Fibroblast of skin of scalp (primary cell): ENCODE measurements at places on chromosomes 16 and 17.

DNA sequence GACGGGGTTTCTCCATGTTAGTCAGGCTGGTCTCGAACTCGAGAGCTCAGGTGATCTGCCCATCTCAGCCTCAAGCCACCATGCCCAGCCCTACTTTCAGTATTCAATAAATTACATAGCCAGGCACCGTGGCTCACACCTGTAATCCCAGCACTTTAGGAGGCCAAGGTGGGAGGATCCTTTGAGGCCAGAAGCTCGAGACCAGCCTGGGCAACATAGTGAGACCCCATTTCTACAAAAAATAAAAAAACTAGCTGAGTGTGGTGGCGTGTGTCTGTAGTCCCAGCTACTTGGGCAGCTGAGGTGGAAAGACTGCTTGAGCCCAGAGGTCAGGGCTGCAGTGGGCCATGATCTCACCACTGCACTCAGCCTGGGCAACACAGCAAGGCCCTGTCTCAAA is 8.2 kb downstream of the MIEN1 start:
- DNase-seq = no peak

GRCh38 chr17:65637786-65638185 is 76.3 kb upstream of the AXIN2 start:
- DNase-seq = no peak

DNA sequence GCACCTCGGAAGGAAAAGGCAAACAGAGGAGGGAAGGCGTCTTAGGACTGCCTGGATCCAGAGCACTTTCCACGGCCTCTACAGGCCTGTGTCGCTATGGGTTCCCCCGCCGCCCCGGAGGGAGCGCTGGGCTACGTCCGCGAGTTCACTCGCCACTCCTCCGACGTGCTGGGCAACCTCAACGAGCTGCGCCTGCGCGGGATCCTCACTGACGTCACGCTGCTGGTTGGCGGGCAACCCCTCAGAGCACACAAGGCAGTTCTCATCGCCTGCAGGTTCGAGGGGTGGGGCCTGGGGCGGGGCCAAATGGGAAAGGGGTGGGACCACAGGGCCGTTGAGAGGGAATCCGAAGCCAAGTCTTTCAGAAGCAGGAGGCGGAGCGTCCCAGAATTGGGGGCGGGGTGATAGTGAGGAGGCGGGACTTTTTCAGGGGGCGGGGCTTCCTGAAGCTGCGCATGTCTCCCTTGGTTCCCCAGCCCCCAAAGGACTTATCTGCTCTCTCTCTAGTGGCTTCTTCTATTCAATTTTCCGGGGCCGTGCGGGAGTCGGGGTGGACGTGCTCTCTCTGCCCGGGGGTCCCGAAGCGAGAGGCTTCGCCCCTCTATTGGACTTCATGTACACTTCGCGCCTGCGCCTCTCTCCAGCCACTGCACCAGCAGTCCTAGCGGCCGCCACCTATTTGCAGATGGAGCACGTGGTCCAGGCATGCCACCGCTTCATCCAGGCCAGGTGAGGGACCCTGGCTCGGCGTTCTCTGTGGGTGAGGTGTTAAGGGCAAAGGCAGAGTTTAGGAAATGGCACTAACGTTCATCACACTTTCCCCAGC is 939 bp downstream of the BCL6B start:
- DNase-seq = peak; percentile 83

DNA sequence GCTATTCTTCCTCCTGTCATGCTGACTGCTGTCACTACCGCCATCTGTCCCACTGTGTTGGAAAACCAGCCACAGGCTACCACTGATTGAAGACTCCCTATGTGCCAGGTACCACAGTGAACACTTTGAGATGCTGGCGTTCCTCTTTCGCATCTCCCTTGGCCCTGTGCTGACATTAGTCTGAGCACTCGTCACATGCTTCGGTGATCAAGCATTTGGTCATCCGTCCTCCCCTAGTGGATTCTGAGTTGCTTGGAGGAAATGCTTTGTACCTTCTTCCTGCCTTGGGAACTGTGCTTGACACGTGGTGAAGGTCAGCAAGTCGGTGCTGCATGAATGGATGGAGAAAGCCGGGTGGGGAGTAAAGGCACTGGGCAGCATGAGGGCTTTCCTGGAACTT is 260.1 kb downstream of the SNX29 start:
- no peak for DNase-seq

DNA sequence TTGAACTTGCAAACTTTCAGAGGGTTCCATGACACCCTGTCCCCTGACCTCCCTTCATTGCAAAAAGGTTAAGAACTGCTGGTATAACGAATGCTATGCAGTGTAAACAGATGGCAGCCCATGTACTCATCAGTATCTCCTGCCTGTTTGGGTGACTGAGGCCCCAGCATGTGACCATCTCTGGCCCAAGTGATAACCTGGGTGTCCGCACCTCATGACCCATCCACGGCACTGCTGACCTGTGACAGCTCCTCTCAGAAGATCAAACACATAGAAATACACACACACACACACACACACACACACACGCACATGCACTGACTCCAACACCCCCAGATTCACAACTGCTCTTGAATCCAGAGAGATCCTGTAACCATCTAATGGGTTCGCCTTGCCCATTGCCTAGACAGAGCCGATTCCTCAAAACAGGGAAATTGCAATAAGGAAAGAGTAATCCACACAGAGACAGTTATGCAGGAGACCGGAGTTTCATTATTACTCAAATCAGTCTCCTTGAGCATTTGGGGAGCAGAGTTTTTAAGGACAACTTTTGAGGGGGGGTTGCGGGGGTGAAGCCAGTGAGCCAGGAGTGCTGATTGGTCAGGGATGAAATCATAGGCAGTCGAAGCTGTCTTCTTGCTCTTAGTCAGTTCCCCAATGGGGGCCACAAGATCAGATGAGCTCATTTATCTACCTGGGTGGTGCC is 11.3 kb upstream of the PHOSPHO1 start:
- no peak for DNase-seq

GRCh38 chr16:62644030-62644812 is 608.0 kb upstream of the CDH8 start:
- no peak for DNase-seq

DNA sequence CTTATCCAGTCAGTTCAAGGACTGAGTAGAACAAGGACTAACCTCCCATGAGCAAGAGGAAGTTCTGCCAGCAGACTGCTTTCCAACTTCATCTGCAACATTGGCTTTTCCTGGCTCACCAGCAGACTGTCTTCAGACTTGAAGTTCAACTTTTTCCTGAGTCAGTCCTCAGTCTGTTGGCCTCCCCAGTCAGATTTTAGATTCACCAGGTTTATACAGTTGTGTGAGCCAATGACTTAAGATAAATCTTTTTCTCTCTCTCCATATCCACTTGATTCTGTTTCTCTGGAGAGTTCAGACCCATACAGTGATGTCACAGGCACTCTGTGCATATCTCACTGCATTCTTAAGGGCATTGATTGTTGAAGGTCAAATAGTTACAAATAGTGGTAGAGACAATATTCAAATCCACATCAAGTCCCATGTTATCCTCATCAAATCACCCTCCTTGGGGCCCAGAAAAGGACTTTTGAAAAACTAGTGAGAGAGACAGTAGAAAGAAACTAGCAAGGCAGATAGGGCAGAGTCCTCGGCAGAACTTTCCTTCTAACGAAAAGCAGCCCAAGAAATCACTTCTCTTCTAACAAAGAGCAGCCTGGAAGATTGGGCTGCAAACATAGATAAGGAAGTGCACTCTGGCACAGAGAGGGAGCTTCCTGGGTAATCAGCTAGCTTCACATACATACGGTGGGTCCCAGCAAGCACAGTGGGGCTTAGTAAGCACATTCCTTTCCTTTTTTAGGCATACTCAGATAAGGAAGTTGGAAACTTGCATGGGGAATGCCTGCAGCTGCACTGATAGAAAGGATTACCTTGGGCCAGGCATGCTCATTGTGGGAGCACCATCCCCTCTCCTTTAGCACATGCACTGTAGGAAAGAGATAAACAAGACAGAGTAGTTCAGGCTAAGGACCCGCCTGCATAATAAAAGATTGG is 132.3 kb upstream of the FAM20A start:
- DNase-seq = peak; percentile 53

- no peak for DNase-seq
These were observed 7.1 kb downstream of the GRB7 start for GRCh38 chr17:39744836-39745215.

DNA sequence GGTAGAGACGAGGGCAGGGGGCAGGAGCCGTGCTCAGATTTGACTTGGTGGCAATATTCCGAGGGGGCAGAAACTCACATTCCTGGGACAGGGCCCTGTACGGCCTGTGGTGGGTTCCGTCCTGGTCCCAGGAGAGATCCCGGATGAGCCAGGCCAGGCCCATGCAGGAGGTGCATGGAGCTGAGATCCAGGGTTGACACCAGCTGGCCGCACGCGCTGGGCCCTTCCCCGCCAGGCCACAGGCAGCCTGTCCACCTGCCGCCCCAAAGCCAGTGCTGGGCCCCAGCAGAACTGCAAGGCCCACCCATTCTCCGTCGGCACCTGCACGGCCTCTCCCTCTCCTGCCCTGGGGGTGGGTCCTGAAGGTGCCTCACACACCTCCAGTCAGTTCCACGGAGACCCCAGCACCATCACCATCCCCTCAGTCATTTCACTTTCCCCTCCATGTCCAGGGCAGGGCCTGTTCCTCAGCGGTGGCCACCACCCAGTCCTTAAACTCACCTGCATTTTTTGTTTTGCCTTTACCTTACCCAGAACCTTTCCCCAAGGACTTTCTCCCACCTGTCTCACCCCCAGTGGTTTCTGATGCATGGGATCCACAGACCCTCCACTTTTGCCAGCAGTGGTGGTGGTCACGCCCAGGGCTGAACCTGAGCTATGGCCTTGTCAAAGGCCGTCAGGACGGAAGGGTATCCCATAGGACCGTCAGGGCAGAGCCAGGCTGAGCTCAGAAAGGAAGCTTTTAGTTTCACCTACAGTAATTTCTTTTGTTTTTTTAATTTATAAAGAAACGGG is 25.1 kb upstream of the CDH15 start:
- DNase-seq = no peak

- DNase-seq = peak; percentile 17
These were observed 11.4 kb upstream of the MYH13 start for GRCh38 chr17:10384175-10384574.

GRCh38 chr16:79093554-79093967 is 507.0 kb downstream of the MAF start:
- DNase-seq = no peak

DNA sequence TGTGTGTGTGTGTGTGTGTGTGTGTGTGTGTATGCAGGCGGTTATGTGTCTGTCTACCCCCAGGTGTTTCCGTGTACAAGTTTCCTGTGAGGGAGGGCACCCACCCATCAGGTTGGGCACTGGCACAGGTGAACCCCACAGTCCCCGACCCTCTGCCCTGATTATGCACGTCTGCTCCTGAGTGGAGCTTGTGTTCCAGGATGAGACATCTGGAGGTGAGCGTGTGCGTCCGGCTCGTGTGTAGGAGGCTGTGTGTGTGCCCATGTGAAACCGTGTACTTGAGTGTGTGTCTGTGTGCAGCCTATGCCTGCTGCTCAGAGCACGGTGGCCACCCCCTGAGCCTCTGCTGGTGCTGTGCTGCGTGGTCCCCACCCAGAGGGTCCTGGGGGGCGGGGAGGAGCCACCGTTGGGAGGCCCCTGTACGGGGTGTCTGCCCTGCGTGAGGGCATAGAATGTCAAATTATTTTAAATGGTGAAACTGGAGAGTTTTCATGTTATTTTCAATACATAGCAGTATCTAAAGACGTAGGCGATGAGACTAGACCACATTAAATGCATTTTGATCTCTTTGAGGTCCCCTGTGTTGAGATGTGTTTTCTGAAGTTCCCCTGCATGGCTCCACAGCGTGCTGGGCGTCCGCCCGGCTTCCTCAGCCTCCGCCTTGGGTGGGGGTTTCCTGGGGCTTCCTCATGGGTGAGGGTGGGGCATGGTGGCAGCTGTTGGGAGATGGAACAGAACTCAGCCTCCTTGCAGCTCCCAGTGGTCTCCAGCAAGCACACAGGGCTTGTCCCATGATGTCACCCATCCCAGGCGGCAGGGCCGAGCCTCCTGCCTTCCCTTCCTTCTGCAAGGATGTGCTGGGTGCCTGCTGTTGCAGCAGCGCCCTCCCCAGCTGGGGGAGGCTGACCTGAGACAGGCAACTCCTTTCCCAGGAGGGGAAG is 43.4 kb downstream of the KCNJ12 start:
- no peak for DNase-seq

DNA sequence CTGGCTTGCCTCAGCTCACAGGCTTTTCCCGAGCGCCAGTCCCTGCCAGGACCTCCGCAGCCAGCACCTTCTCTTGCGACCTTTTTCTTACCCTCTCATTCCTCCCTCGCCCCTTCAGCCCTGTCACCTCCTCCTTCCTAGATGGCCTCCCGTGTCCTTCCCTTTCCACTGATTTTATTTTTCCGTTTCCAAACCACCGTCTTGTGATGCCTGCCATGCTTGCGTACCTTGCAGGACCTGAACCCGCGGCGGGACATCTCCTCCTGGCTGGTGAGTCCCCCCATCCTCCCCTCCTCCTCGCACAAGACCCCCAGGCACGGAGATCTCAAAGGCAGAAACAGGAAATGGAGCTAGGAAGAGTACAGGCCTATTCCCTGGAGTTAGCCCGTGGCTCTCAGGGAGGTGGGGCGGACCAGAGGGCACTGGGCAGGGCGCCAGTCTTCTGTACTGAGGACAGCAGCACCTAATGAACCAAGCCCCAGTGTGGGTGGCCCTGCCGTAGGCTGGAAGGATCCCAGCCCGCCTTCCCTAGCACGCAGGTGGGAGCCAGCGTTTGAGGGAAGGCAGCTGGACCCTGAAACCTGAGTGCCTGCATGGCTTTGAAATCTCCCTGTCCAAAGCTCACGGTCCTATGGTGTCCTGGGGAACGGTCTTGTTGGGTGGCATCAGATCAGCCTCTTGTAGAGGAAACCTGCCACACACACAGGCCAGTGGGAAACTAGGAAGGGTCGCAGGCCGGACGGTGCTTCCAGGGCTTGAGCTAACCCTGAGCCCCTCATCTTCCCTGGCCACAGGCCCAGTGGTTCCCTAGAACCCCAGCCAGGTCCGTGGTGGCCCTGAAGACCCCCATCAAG is 612 bp downstream of the CISD3 start:
- peak; percentile 53 for DNase-seq

- DNase-seq = no peak
These were observed at the start of gene IL17C for GRCh38 chr16:88638323-88639230. Gene IL17C (plus strand): TSS chr16:88638572. CDS start chr16:88638642, 70 bp downstream.

DNA sequence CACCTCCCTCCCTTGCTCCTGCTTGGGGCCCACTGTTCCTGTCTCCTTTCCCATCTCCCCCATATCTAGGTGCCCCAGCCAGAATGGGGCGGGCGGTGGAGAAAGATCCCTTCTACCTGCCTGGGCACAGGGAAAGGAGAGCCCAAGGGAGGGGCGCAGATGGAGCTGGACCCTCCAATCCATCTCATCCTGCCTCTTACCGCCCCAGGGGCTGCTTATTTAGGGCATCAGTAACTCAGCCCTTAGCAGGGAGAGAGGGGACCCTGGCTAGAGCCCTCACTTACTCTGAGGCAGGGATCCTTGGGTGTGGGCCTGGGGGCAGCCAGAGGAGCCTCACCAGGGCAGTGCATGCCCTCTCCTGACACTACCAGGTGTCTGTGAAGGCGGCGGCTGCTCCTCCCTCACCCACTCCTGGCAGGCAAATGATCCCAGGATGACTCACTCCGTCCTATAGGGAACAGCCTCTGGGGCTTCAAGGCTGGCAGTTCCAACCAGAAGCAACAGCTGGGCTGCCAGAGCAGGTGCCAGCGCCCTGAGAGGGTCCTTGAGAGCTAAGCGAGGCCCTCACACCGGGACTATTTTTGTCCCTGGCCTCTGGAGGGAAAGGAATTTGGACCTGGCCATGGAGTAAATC is 16.3 kb upstream of the BCAR1 start:
- no peak for DNase-seq
